ENCODE measurements at places on chromosomes 1 and 21. TPM values are rescaled to one million over a fixed set of nuclear protein-coding genes. Genes with fewer than 3 reads are reported as not detected.

The NUP210L gene
- 0.08 TPM for total RNA-seq

The ATP1A4 gene
- total RNA-seq, result not detected

The CDC20 gene
- total RNA-seq, result 214 TPM

The TMOD4 gene
- total RNA-seq, result 3.4 TPM

The RSPH1 gene
- not detected for total RNA-seq
